ENCODE measurements at places on chromosomes 4 and X.
A peak's percentile ranks its signal among the peaks of the same experiment; 100 is the strongest.

- peak; percentile 81 for DNase-seq
These were observed 421.9 kb upstream of the DIPK2B start for GRCh38 chrX:45622538-45622937.

- no peak for DNase-seq
These were observed 70.2 kb upstream of the AFAP1 start for GRCh38 chr4:8009710-8010511.

- peak; percentile 67 for DNase-seq
These were observed 13.7 kb downstream of the BCORL1 start for GRCh38 chrX:129996120-129996519.

GRCh38 chrX:9148615-9149399 lies 114.9 kb upstream of the FAM9B start:
- peak; percentile 78 for DNase-seq

- no peak for DNase-seq
These were observed 528.2 kb downstream of the GBA3 start for GRCh38 chr4:23220911-23221310.

GRCh38 chr4:140628016-140628415 lies 59.3 kb upstream of the UCP1 start:
- no peak for DNase-seq

DNA sequence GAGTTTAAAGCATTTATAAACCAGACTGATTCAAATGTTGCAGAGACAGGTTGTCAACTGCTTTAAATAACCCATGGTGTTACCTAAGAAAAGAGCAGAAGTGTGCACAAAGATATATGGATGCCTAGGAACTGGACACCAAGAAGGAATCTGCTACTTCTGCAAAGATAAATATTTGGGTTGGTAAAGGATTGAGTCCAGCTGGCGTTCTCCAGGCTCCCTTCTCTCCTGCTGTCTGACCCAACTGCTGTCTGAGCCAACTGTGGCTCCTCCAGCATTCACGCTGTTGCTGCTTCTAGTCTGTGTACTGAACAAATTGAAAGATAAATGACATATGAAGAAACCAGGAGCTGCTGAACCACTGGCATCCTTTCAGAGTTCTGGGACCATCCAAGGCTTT lies 1167.8 kb upstream of the PRKX start:
- DNase-seq = no peak

DNA sequence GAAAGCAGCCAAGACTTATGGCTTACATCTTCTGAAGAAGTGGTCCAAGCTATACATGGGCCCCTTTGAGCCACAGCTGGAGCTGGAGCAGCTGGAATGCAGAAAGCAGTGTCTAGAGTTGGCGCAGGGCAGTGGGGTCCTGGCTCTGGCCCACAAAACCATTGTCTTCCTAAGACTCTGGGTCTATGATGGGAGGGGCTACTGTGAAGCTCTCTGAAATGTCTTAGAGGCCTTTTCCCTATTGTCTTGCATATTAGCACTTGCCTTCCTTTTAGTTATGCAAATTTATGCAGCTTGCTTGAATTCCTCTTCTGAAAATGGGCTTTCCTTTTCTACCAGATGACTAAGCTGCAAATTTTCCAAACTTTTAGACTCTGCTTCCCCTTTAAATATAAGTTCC lies 15.3 kb downstream of the NPY1R start:
- no peak for DNase-seq

DNA sequence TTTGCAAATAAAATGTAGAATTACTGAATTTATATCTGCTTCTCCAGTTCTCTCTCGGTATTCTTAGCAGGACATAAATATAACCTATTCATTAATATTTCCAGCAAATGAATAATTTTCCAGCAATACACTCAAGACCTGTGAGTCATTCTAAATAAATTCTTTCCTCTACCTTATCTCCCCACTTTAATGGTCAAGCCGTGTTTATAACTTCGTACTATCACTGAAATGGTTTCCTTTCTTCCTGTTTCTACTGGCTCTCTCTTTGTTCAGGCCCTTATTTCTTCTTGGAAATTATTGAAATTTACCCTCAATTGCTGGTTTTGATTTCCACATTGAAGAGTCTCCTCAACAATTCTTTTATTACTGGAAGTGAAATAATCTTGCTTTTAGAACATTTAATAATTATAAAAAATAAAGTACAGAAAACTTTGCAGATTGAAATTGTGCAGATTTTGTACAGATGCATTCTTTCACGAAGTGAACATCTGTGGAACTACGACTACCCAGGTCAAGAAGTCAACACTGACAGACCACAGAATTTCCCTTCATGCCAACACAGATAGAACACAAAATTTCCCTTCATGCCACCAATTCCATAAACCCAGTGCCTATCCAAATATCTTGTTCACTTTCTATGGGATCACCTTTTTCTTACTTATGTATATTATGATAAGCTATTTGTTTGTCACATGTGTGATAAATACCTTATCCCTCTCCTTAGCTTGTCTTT lies 205.7 kb downstream of the FAT4 start:
- DNase-seq = no peak

DNA sequence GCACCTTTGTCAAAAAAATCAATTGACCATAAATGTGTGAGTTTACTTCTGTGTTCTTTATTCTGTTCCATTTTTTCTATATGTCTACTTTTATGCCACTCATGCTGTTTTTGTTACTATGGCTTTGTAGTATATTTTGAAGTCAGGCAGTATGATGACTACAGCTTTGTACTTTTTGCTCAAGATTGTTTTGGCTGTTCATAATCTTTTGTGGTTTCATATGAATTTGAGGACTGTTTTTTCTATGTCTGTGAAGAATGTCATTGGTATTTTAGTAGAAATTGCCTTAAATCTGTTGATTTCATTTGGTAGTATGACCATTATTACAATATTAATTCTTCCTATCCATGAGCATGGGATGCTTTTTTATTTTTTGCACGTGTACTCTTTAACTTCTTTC lies 346.8 kb downstream of the PPP3CA start:
- DNase-seq = no peak

GRCh38 chrX:574251-574650 lies 56.3 kb upstream of the SHOX start:
- no peak for DNase-seq

DNA sequence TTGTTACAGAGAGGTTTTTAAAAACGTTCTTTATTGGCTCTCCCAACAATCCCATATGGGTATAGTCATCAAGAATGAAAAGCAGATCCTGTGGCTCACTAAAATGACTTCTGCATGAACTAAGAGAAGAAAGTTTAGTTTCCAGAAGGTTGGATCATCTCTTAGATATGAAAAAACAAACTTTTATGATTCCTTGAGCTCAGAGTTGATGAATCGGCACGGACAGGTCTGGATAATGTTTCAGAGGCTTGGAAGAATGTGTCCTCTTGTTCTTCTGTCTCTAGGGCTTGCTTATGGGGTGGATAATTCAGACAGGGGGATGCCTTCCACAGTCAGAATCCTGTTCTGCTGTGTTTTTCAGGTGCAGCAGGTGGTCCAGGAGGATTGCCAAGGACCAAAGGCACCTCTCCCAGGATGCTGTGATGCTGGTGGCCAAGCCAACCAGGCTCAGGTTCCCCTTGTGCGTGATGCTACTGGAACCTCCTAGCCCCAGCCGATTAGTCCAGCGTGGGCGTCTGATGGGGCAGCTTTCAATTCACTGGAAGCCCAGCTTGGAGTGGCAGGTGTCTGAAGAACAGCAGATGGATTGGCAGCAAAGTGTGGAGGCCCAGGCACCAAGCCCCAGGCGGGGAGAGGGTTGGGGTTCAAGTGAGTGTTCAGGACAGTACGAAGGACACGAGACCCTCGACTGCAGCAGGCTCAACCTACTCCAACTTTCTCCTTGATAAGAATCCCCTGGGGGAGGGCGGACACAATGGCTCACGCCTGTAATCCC lies 30.3 kb downstream of the CCKAR start:
- peak; percentile 27 for DNase-seq

DNA sequence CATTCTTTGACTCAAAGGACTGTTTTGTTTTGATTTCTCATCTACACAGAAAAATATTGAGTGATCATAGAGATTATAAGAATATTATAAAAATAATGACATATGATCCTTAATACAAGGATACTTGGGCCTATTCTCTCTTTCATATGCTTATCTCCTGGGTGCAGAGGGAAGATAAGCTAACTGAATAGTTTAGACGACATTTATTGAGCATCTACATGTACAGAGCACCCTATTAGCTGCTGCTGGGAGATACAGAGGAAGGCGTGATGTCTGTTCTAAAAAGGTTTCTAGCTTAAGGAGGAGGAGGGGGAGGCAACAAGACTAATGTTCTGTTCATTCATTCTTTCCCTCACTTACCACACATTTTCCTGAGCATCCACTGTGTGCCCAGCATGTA lies 106.8 kb downstream of the HDAC8 start:
- DNase-seq = no peak

DNA sequence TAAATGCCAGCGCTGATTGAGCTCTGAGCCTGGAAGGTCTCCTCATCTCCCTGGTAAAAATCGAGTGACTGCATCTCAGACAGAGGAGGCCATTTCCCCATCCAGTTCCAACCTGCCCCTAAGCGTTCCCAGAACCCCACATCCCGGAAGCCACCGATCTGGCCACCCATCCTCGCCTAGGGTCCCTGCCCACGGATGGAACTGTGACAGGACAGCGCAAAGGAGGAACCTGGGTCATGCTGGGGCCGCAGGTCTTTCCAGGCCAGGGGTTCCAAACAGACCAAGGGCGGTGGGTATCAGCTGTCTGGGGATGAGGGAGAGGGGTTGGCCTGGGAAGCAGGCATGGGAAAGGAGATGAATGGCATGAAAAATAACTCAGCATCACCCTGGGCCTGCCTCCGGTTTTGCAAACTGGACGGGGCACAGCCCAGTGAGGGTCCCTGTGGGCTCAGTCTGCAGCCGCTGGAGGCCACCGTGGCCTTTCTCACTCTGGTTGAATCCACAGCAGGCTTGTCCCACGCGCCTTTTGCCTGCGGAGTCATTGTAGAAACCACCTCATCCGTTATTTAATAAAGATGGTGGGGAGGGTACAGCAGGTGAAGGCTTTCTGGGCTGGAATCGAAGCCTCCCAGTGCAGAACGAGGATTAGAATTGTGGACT lies 49.1 kb downstream of the ABLIM2 start:
- DNase-seq = no peak

DNA sequence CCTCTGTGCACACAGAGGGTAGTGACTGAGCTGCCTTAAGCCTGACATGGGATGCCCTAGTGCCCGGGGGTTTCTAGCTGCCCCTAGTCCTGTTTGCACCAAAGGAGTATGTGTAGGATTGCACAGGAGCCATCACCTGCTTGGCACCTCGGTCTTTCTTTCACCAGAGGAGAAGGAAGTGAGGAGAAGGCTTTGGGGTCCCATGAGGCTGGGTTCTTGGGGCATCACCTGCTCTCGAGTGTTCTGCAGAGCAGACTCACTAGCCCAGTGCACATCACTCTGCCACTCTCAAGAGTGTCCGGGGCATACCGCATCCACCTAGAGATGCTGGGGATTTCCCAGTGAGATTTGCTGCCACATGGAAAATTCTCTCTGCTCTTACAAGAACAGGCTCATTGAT lies 40.5 kb upstream of the GPR78 start:
- no peak for DNase-seq

- DNase-seq = no peak
These were observed 592.0 kb downstream of the IQCM start for GRCh38 chr4:149223659-149224058.

GRCh38 chr4:108382751-108383150 lies 214.0 kb upstream of the LEF1 start:
- no peak for DNase-seq

- DNase-seq = no peak
These were observed 120.3 kb downstream of the UNC5C start for GRCh38 chr4:95428291-95429070.

All from fibroblast of gingiva (primary cell).